ENCODE measurements at places on chromosomes 2 and 18.

DNA sequence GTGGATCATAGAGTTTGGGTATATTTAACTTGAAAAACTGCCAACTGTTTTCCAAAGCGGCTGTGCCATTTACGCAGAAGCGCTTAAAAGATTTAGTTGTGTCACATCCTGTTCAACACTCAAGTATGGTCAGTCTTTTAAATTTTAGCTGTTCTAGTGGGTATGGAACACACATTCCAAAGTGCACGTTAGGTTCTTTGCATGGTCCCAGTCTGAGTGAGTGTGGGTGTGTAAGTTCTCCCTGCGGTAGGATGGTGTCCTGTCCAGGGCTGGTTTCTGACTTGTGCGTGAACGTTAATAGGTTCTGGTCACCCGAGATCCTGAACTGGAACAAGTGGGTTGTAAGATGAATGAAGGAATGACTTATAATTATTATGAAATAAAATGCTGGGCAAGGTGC is 28.4 kb upstream of the IL36G start:
- no peak for DNase-seq

DNA sequence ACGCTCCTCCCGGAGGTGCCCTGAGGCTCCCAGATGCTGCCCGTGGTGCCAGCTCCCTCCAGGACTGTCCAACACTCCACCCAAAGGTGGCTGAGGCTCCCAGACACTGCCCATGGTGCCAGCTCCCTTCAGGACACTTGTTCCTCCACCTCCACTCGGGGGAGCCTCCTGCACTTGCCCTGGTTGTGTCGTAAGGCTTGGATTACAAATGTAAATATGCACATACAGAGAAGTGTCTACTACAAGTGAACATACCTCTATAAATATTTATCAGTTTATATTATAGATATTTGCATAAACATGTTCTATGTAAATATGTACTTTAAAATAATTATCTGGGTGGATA is 143.3 kb downstream of the PXDN start:
- no peak for DNase-seq

DNA sequence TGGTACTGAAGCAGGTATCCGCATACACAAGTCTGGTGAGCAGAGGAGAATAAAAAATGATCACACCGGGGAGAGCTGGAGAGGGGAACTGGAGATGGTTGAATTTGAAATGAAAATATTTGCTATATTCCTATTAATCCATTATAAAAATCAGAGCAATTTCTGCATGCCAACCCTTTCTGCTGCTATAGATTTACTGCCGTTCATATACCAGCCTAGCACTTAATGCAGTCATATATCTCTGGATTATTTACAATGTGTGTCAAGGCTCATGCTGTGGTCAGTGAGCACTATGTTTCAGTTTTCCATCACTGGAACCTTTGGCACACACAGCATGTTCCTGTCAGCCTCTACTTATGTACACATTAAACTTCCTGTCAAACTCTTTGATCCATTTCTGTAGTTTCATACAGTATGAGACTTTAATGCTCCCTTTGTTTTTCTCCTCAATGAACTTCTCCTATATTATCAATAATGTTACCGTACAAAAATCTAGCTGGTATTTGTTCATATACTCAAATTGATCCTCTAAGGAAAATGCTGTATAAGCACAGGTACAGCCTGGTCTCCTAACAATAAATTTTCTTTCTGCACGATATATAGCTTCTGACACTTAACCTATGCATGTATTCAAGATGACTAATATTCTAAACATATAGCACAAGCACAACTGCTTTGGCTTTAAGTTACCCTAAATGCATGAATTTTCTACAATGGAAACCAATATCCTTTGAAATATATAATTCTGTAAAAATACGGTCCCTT is 36.7 kb downstream of the FANCL start:
- DNase-seq = no peak

DNA sequence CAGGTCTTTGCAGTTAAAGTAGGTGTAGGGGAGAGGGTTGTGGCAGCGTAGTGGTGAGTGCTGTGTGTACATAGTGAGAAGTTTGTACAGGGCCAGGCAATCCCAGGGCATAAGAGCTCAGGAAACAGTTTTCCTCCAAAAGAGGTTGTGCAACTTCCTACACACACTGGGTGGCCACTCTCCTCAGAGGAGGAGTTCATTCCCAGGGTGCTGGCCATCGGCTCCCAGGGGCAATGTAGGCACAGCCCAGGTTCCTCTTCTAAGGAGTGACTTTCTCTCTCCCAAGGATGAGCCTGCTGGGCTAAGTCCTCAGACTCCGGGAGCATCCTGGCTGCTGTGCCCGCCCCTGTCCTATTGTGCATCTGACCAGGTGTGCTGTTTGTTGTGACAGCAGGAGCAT is 3.0 kb downstream of the ACOXL start:
- DNase-seq = no peak

GRCh38 chr2:177676636-177677035 is 284.1 kb downstream of the AGPS start:
- no peak for DNase-seq

- DNase-seq = no peak
Observed at GRCh38 chr2:75224636-75225094, 25.3 kb upstream of the TACR1 start.

- no peak for DNase-seq
Observed at GRCh38 chr2:123771928-123772632, 253.0 kb upstream of the CNTNAP5 start.

DNA sequence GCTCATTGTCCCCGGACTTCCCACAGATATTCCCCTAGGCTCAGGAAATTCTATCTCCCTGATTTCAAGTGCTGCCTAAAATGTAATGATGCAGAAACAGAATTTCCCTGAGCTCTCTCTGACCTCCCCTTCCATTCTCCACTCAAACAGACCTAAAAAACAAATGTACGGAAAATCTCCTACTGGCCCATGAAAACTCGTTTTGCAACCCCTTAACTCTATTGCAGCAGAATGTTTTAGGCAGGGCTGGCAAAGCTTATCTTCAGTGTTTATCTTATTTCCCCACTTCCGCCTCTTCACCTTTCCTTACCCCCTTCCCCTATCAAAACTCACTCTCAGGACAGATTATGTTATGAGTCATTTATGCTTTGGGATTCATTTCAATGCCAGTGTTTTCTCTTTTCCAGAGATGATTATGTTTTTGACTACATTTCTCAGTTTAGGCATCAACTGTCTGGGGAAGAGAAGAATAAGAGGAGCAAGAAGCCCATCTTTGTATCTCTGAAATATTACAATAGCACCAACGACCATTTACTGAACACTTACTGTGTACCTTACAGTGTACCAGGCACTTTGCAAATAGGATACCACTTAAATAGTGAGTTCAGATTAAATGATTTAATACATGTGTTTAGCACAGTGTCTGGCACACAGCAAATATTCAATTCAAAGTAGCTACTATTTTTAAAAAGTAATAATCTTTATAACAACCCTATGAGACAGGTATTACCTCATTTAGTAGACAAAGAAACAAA is 53.9 kb upstream of the STPG4 start:
- DNase-seq = no peak

- DNase-seq = no peak
Observed at GRCh38 chr2:147663153-147663961, 181.5 kb upstream of the ACVR2A start.

DNA sequence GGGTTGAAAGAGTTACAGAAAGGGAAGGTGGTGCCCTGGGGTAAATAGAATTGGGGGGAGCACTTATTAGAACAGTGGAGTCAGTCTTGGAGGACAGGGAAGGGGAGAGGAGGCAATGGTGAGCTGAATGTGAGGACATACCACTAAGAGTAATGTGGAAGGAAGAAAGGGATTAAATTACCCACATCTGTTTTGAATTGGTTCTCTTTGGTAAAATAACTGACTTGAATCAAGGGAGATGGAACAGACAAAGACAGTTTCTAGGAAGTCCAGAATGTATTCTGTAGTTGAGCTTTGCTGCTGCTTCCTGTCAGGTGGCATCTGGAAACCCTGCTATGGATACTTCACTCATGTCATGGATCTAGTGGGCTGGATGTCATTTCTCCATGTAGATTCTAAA is 6.7 kb downstream of the SETBP1 start:
- no peak for DNase-seq

- DNase-seq = no peak
Observed at GRCh38 chr2:111057045-111057444, 63.7 kb upstream of the BCL2L11 start.

GRCh38 chr18:39770399-39770798 is 2184.6 kb upstream of the PIK3C3 start:
- DNase-seq = no peak

GRCh38 chr2:211070547-211070946 is 514.1 kb downstream of the CPS1 start:
- no peak for DNase-seq

- DNase-seq = no peak
Observed at GRCh38 chr2:46964835-46965560, 49.4 kb upstream of the MCFD2 start.

- no peak for DNase-seq
Observed at GRCh38 chr18:24068945-24069693, 54.6 kb downstream of the TTC39C start.

DNA sequence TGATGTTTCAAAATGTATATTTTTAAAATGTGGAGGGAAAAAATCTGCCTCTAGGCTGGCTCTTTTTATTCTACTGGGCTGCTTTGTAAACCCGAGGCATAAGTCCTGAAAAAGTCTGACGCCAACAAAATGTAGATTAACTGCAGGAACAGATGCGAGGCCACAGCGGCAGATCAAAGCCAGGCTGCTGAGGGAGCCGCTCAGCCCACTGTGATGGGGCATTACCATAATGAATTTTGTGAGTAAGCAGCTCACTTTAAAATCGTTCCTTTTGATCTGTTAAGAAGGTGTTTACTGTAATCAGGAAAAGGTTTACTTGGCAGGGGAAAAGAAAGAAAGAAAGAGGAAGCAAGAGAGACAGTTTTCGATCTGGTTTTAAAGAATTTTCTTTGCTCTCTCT is 269.0 kb downstream of the ICOS start:
- DNase-seq = no peak

DNA sequence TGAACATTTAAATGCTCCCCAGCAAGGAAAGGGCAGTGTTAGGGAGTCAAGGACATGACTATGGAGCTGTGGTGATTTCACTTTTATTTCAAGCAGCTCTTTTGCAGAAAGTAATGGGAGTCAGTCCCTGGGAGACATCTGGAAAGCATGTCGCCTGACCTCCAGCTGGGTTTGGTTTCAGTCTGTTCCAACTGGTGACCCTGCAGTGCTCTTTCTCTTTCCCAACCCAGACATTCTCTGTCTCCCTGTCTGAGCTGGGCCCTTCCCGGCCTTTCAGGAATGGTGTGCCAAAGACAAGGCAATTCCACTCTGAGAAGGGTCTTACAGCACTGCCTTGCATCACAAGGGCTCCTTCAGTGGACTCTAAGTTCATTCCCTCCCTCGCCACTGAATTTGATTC is 323.2 kb downstream of the OSR1 start:
- DNase-seq = no peak

- DNase-seq = no peak
Observed at GRCh38 chr18:75293591-75293990, 83.0 kb downstream of the TSHZ1 start.

DNA sequence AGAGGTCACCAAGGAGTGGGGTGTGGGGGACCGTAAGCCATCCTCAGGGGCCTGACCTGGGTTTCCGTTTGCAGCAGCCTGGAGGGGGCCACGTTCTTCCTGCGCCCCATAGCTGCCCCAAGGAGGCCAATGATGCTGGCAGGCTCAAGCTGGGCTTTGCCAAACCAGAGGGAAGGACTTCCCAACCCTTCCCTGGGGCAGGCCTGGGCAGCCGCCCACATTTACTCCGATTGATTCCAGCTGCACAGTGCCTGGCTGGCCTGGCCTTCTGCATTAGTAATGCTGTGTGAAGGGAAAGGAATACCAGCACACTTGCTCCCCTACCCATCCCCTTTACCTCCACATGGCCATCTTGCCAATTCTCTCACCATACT is 360.6 kb upstream of the SLC14A2 start:
- no peak for DNase-seq

Data from GM12892 (cell line).